ENCODE measurements at places on chromosomes 7 and 10.

- no peak for DNase-seq
Measured at GRCh38 chr10:102418622-102419268, at the start of gene PSD. PSD (minus strand) TSS chr10:102418785; CDS start chr10:102417038, 1,747 bp downstream.

- no peak for DNase-seq
Measured at GRCh38 chr7:80478683-80479082, 33.2 kb downstream of the GNAT3 start.

GRCh38 chr10:66550351-66550750 is 375.5 kb upstream of the LRRTM3 start:
- DNase-seq = no peak

DNA sequence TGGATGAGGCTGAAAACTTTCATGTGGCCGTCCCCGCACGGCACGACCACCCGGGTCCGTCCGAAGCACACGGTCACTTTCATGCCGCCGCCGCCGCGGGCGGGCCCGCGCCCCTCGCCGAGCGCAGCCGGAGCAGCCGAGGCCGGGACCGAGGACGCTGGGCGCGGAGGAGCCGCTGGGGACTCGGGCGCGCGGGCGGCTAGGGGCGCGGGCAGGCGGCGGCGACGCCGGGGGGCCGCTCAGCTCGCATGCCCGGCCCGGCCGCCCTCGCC is 247 bp downstream of the PARD3 start:
- DNase-seq = no peak

DNA sequence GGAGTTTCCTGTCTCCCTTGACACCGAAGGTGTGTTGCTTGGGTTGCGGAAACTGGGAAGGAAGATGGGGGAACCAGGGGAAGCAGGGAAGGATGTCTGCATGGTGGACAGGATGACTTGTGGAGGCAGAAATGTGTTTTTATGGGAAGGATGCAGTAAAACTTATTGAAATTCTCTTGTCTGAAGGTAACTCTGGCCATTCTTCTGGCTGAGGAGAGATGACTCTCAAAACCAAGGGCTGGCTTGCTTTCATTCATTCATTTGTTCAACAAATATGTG is 1.5 kb downstream of the UBTD1 start:
- DNase-seq = no peak

GRCh38 chr10:6128591-6129251 is 39.9 kb downstream of the RBM17 start:
- no peak for DNase-seq

DNA sequence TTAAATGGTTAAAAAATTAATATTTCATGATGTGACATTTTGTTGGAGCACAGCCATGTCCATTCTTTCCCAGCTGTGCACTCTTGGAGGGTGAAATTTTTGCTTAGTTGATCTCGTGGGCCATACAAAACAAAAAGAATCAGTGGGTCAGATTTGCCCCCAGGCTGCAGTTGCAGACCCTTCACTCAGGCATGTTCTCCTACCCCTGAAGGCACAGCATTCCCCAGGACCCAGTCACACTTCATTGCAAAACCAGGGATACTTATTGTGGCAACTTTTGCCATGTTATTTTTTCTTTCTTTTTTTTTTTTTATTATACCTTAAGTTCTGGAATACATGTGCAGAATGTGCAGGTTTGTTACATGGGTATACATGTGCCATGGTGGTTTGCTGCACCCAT is 6.0 kb downstream of the TAS2R40 start:
- DNase-seq = no peak

GRCh38 chr10:53023411-53023810 is 250.8 kb upstream of the MBL2 start:
- DNase-seq = no peak

DNA sequence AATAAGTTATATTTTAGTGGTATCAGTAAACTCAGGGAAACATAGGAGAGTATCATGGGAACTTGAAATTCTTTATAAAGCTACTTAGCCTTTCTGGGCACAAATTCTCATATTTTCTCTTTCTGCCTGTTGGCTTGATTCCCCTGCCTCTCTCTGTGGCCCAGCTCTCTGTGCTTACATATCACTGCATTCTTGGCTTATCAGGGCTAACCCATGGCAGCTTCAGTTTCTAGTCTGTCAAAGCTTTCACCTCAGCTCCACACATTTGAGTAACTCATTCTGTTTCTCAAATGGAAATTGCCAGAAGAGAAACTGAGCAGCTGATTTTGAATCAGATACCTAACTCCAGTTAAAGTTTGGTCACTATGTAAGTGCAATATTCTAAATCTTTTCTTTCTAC is 713.1 kb downstream of the DNAJB9 start:
- DNase-seq = no peak

DNA sequence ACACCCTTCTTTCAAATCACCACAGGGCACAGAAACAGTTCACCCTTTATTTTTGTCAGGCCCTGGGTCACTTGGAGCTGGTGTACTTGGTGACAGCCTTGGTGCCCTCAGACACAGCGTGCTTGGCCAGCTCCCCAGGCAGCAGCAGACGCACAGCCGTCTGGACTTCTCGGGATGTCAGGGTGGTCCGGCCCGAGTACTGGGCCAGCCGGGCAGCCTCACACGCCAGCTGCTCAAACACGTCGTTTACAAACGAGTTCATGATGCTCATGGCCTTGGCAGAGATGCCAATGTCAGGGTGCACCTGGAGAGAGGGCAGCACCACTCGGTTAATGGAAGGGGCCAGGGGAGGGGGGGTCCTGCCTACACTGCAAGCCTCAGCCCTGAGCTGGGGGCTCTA is 2.5 kb downstream of the H2BK1 start:
- no peak for DNase-seq

- no peak for DNase-seq
Measured at GRCh38 chr10:74290708-74291107, 139.7 kb downstream of the ADK start.

DNA sequence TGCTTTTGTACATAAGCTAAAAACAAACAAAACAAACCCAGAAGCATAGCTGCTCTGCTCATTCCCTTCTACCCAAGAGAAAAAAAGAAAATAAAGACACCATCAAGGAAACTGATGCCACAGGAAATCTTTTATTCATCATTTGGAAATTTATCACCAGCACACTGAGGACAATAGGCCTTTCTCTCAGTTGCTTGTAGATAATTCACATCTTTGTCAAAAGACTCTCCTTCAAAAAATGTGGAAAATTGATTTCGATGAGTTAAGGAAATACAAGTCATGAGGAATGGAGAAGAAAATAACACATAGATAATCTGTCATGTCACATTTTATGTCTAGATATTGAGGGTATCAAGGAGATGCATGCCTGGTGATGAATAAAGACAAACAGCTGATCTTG is 53.5 kb downstream of the ZNF37A start:
- no peak for DNase-seq

GRCh38 chr10:3850999-3851937 is 66.3 kb upstream of the KLF6 start:
- DNase-seq = no peak

DNA sequence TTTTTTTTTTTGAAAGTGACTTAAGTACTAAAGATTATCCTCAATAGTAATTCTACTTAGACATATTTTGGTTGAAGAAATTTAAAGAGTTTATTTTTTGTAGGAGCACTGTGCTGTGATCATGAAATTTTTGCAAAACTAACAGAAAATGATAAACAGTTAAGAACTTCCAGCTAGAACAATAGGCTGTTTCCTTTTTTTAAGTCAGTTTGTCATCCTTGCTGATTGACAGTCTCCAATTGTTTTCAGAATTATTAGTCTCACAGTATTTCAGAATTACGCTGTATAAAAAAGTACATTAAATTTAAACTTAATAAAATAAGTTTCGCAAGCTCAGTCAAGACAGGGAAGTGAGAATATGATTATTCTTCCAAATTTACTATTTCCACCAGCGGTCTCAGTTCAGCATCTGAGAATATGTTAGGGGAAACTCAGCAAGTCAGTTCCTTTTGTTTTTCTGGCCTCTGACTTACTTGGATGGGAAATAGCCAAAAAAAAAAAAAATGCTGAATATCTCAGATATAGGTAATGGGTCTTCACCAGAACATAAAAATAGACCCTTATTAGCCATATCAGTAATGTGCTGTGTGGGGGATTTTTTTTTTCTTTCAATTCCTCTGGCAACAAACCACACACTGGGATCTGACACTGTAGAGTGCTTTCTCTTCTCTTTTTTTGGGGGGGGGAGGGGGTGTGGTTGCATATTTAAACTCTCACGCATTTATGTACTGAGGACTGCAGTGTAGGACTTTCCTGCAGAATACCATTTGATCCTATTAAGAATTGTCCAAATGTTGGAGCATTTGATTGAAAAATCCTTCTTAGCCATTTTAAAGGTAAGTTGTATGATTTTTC is at the start of gene CD36:
Gene CD36 (plus strand): TSS at position 732 of the 855 bp plus-strand sequence. CDS start 8,099 bp downstream, outside the sequence.
- no peak for DNase-seq

- DNase-seq = no peak
Measured at GRCh38 chr10:6046773-6047611, 15.2 kb downstream of the IL2RA start.

DNA sequence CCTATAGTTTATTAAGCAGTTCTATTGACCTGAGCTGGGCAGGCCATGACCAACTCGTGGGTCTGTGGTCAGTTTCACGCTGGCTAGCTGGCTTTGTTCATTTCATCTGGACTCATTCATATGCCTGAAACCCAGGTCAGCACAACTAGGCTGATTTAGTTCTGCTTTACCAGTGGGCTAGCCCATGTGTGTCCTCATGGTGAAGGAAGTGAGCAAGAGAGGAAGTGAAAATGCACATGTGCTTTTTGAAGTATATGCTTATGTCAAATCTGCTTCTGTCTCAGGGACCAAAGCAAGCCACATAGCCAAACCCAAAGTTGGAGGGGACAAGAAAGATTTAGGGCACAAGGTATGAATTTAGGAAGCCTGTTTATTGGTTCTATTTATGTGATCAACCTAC is 154.5 kb downstream of the RNF133 start:
- DNase-seq = no peak

- no peak for DNase-seq
Measured at GRCh38 chr10:88896372-88896993, 16.4 kb downstream of the STAMBPL1 start.

DNA sequence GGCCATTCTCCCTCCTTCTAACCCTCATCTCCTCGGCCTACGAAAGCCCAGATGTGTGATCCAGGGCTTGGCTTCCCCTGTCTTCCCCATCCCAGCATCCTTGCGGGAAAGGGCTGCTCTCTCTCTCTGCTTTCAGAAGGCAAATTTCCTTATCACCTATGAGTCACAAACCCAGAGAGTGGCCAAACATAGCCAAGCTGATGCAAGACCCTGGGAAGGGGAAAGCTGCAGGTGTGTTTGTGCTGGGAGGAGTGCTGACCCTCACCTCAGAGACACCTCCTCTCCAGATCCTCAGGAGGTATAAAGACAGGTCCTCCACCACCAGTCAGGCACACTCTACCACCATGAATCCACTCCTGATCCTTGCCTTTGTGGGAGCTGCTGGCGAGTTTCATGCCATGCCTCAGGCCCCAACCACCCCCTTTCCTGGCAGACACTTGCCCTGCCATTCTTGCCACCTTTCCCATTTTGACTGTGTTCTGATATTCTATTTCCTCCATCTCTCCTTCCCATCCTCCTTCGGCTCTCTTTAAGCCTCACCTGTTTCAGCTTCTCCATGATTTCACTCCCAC is 10.6 kb upstream of the PRSS2 start:
- no peak for DNase-seq

- no peak for DNase-seq
Measured at GRCh38 chr7:69678494-69679187, 80.4 kb downstream of the AUTS2 start.

GRCh38 chr10:21368022-21368582 is 157.4 kb downstream of the SKIDA1 start:
- DNase-seq = no peak

DNA sequence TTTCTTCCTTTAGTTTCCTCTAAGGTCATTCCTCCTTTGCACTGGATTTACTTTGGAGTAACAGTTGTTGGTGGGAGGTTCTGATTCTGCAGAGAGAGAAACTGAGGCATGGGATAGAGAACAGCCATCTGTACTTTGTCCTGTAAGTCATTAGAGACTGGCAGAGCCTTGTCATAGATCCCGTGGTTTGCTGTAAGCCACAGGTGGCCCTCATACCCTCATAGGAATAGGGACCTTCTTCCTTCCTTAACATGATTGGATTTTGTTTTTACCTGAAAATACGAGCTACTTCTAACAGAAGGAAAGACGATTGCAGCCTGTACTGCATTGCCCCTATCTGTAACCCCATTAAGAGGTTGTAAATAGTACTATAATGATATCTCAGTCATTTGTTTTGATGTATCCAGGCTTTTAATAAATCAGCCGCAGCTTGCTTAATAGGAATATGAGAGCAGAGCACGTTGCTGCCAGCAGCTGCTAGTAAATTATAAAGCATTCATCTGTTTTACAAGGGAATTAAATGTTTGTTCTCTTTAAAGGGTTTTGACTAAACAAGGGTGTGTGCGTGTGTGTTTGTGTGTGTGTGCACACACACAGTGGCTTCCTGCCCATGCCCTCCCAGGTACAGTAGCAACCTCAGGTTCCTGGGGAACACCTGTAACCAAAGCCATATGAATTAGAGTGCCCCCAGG is 249.8 kb downstream of the AUTS2 start:
- DNase-seq = no peak

Data from stimulated activated CD8-positive, alpha-beta memory T cell treated with anti-CD3 and anti-CD28 coated beads, Interleukin-7, amount 100 ng/mL, for 1 hour (primary cell).